ENCODE measurements at places on chromosomes 6 and 20. TPM values are rescaled to one million over a fixed set of nuclear protein-coding genes. Genes with fewer than 3 reads are reported as not detected.

Gene RBPJL
- not detected for total RNA-seq

Gene SH3BGRL2
- total RNA-seq = 0.32 TPM

Gene FNDC11
- 0.25 TPM for total RNA-seq

Gene PRSS16
- 3.3 TPM for total RNA-seq

Gene KCNQ2
- 0.51 TPM for total RNA-seq

Gene C6orf58
- total RNA-seq = not detected

Gene ETV7
- total RNA-seq = not detected

Gene SLC35F1
- total RNA-seq = 0.03 TPM

Gene TCP11
- not detected for total RNA-seq

Gene MTFR2
- 12.0 TPM for total RNA-seq

Gene TBXT
- not detected for total RNA-seq

Gene SIRPB1
- 0.43 TPM for total RNA-seq

Gene SPATS1
- not detected for total RNA-seq

Gene HLA-G
- total RNA-seq = not detected

Gene LAMA2
- total RNA-seq = 0.47 TPM

Gene TBX18
- 23.9 TPM for total RNA-seq

Gene RPP40
- total RNA-seq = 23.3 TPM

Gene PLCB4
- 23.2 TPM for total RNA-seq

Gene GUCA1A
- not detected for total RNA-seq

Gene OR2J3
- total RNA-seq = not detected

Gene IL17A
- total RNA-seq = not detected

Gene EFCAB8
- not detected for total RNA-seq

Gene WFDC9
- not detected for total RNA-seq

Gene SMLR1
- total RNA-seq = not detected

Gene CLDN20
- not detected for total RNA-seq

Gene TLDC2
- total RNA-seq = not detected

Gene NKAIN2
- total RNA-seq = not detected

Gene LRRC73
- total RNA-seq = 0.71 TPM

Gene VEGFA
- 30.8 TPM for total RNA-seq

Gene MAVS
- total RNA-seq = 24.4 TPM

Gene CLPSL1
- total RNA-seq = not detected

Gene TUBB2B
- total RNA-seq = 15.3 TPM

Gene CRIP3
- total RNA-seq = 0.45 TPM

Gene LINC00237
- not detected for total RNA-seq

Gene PDE7B
- total RNA-seq = 0.63 TPM

Gene RIMS4
- 1.7 TPM for total RNA-seq

Gene CCM2L
- 0.68 TPM for total RNA-seq

Gene ESR1
- not detected for total RNA-seq

Gene SOX18
- 2.7 TPM for total RNA-seq

Gene CNKSR3
- 10.7 TPM for total RNA-seq

Gene CLIC5
- not detected for total RNA-seq

Gene PPP1R16B
- total RNA-seq = 0.08 TPM

Gene EYA2
- 2.4 TPM for total RNA-seq

Gene CRISP2
- not detected for total RNA-seq

Gene TGM3
- total RNA-seq = 0.08 TPM

Gene COL20A1
- total RNA-seq = 0.71 TPM

Gene ARHGAP18
- 5.2 TPM for total RNA-seq

Gene SFTA2
- not detected for total RNA-seq

Gene ARMH2
- total RNA-seq = not detected

Gene CPNE5
- 0.16 TPM for total RNA-seq

Gene TTPAL
- total RNA-seq = 16.6 TPM

Gene VIP
- total RNA-seq = not detected

Gene FKBP1C
- 2.1 TPM for total RNA-seq

Gene MPC1
- total RNA-seq = 4.7 TPM

Gene TFEB
- total RNA-seq = 8.7 TPM

Gene IBTK
- total RNA-seq = 22.0 TPM

Gene GHRH
- not detected for total RNA-seq

Gene EEF1A2
- total RNA-seq = 146 TPM

Gene OR2H1
- not detected for total RNA-seq

Gene TULP4
- total RNA-seq = 6.3 TPM

Data from A549 treated with Hydrocortisone at 1 μM for 4 hours (cell line).